ENCODE measurements at places on chromosomes 5 and 9. TPM values are rescaled to one million over a fixed set of nuclear protein-coding genes. Genes with fewer than 3 reads are reported as not detected.

GRCh38 chr5:169646856-169647255 lies 9.8 kb downstream of the DOCK2 start:
- DNase-seq, result no peak

- no peak for DNase-seq
Observed at GRCh38 chr5:130624805-130625204, 540.3 kb downstream of the HINT1 start.

- peak; percentile 17 for DNase-seq
Observed at GRCh38 chr5:20678814-20679298, 690.9 kb upstream of the CDH18 start.

GRCh38 chr9:132631685-132632084 lies 38.1 kb downstream of the DDX31 start:
- DNase-seq, result no peak

DNA sequence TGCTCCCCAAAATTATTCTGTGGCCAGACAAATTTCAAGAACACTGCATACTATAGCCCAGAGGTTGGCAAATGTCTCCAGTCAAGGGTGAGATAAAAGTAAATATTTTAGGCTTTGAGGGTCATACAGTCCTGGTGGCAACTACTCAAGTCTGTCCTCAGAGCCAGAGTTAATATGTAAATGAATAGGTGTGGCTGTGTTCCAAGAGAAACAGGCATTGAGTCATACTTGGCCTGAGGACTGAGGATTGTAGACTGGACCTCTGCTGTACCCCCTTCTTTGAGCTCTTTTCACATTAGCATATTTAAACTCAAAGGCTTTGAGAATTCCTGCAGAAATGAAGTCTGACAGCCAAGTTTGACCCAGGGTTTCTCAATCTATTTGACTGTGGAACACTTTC lies 129.2 kb upstream of the PTCH1 start:
- no peak for DNase-seq

DNA sequence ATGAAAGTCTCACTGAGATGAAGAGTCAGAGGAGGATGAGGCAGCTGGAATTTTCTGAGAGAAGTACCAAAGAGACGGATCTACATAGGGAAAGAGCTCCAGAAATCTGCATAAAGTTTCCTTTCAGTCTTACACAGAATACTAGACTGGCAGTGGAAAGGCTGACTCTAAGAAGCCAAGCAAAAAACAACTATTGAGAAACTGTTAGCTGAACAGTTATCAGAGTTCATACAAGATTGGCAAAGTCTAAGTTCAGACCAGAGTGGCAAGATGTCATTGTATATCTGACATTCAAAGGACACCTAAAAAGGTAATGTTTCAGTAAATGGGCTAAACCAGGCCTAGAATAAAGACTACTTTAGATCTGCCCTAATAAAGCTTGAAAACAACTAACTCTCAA lies 209.0 kb downstream of the KIAA0825 start:
- no peak for DNase-seq

DNA sequence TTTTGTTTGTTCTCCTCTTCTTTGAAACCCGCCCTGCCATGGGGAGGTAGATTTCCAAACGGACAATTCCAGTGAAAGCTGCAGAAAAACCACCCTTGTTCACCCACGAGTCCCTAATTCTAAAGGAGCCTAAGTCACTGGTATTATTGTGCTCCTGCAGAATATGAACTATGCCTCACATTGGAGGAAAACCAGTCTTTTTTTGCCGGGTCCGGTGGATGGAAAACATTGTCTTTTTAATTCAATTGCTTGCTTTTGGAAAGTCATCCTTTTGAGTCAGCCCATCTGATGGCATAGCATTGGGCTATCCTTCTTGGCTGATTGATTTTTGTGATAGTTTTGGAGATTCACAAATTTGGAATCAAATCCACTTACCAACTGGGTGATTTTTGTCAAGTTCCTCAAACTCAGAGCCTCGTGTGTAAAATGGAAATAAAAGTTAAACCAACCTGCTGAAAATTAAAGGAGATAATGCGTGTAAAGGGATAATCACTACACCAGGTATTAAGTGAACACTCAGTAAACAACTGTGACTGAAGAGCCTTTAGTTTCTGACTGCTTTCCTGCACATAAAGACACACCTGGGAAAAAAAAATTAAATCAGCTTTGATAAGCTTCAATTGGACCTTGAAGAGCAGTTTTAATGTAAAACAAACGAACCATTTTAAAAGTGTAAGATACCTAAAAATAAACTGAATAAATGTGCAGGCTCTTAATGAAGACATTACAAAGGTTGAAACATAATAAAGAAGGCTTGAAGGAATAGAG lies 780 bp upstream of the CCNJL start:
- no peak for DNase-seq

DNA sequence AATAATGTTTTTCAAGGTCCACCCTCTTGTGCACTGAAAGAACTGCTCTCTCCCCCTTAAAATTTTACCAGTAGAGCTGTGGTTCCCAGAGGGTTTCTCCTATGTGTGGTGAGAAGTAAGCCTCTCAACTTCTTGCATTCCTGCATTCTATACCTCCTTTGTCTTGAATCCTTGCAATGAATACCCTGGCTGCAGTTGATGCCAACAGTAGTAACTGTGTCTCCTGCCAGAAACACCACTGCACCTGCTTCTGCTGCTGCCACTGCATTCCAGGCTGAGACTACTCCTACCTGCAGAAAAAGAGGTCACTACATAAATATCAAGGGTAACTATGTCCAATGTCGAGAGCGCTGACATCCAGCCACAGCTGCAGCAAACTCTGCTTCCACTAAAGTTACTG lies 203.7 kb downstream of the TMEM167A start:
- no peak for DNase-seq

GRCh38 chr9:36659500-36659899 lies 86.8 kb downstream of the MELK start:
- no peak for DNase-seq

- DNase-seq, result no peak
Observed at GRCh38 chr9:10605388-10605787, 7.4 kb downstream of the PTPRD start.

- DNase-seq, result no peak
Observed at GRCh38 chr5:126479810-126480209, 56.6 kb downstream of the GRAMD2B start.

DNA sequence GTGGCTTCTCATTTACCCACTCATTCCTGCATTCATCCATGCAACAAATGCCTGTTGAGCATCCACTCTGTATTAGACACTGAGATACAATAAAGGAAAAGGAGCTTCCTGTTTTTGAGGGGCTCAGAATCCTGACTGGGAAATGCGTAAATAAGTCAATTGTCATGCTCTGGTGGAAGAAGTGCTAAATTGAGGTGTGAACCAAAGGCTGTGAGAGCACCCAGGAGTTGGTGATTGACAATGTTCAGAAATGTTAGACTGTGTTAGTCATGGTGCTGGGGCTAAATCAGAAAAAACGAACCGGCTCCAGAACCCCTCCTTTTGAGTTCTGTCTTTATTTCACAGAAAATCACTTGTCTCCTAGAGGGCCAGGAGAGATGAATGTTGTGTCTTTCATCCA lies 558.6 kb upstream of the SGCD start:
- no peak for DNase-seq

- no peak for DNase-seq
Observed at GRCh38 chr5:172353846-172354245, 70.3 kb upstream of the UBTD2 start.

DNA sequence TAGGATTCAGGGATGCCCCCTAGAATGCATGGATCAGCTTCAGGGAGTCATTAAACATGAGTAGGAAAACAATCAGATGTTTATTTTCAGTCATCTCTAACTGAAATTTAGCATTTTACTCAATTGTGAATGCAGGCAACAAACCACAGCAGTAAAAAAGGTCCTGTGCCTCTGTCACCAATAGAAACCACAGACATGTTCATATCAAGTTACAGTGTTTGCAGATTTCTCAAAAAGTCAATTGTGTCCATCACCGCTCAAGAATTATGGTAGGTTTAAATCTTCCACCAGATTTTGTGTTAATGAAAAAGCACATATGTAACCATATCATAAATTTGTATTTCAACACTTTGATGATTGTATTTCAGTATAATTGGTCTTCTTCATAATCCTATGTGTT lies 68.4 kb upstream of the SLC1A1 start:
- DNase-seq, result no peak

DNA sequence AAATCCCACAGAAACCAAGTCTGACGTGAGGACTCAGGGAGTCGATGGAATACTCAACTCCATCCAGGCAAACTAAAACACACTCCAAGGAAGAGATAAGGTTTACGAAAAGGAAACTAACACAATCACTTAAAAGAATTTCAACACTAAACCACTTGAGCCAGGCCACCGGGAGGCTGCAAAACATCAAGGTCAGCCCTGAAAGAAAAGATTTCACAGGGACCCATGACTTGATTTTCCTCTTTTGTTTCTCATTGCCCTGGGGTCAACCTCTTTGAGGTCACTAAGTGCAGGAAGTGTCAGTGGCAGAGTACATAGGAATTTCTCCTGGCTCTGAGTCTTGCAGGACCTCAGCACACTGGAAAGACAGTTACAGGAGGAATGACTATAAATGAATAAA lies 77.8 kb upstream of the TARS1 start:
- DNase-seq, result no peak

DNA sequence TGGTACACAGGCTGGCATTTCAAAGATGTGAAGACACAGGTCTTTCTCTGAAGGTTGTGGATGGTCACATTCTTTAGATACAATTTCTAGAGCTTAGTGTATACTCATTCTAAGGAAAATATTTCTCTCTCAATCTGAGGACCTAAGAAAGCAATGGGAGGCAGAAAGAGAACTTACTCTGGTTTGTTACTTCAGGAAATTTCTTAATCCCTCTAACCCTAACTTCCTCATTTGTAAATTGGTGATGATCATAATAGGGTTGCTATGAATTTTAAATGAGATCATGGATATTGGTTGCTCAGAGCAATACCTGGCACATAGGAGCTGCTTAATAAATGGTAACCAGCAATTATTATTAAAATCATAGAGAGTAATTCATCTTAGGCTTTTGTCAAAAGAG lies 22.1 kb downstream of the FAM170A start:
- no peak for DNase-seq

GRCh38 chr5:17665836-17666235 lies 31.6 kb downstream of the TAF11L14 start:
- DNase-seq, result no peak

DNA sequence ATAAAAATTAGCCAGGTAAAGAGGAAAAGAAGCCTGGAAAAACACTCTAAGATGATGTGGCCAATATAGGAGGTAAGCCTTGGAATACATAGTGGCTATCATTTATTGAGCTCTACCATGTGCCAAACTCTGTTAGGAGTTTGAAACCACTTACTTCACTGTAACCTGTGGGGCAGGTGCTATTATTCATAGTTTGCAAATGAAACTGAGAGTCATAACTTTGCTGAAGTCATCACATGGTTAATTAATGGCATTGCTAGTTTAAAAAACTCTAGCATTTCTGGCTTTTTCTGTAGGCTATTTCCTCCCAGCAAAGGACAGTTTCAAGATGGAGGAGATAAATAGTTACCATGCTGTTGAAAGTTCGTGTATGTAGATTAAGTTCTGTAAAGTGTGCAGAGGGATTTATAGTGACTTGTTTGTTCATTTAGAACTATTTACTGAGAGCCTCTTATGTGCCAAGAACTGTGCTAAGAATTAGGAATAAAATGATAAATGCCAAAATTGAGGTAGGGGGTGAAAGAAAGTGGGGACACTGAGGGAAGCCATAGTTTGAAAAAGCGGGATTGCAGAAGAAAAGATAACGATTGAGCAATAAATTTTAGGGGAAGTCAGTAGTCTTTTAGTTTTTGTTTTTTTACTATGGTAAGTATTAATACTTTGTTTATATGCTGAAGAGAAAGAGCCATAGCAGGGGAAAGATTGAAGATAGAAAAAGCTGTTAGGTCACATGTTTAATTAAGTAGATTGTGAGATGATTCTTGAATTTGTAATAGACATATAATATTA lies 57.2 kb downstream of the WDR70 start:
- DNase-seq, result no peak

GRCh38 chr5:102421647-102422046 lies 77.2 kb downstream of the SLCO6A1 start:
- DNase-seq, result peak; percentile 15

GRCh38 chr5:151151263-151151660 lies 6.3 kb downstream of the ANXA6 start:
- DNase-seq, result no peak

PCDHGA3 gene
- not detected for polyA plus RNA-seq

KIF20A gene
- 45.0 TPM for polyA plus RNA-seq

NR6A1 gene
- polyA plus RNA-seq, result 1.7 TPM

RGS7BP gene
- not detected for polyA plus RNA-seq

MACIR gene
- polyA plus RNA-seq, result 21.5 TPM

PCSK5 gene
- polyA plus RNA-seq, result 1.3 TPM

FOXD4 gene
- 0.49 TPM for polyA plus RNA-seq

PCDHGB2 gene
- polyA plus RNA-seq, result 0.05 TPM

BHMT gene
- polyA plus RNA-seq, result not detected

CCNJL gene
- polyA plus RNA-seq, result 7.4 TPM

All from A549 (cell line).